Stimulated activated CD4-positive, alpha-beta T cell treated with anti-CD3 and anti-CD28 coated beads, Interleukin-2, amount 100 ng/mL, for 4 hours (primary cell): ENCODE measurements at places on chromosomes 4 and X.

- DNase-seq: no peak
Observed at GRCh38 chr4:1902243-1902642, 31.1 kb downstream of the NSD2 start.

GRCh38 chrX:87636533-87636932, 118.9 kb downstream of the KLHL4 start:
- DNase-seq: no peak

DNA sequence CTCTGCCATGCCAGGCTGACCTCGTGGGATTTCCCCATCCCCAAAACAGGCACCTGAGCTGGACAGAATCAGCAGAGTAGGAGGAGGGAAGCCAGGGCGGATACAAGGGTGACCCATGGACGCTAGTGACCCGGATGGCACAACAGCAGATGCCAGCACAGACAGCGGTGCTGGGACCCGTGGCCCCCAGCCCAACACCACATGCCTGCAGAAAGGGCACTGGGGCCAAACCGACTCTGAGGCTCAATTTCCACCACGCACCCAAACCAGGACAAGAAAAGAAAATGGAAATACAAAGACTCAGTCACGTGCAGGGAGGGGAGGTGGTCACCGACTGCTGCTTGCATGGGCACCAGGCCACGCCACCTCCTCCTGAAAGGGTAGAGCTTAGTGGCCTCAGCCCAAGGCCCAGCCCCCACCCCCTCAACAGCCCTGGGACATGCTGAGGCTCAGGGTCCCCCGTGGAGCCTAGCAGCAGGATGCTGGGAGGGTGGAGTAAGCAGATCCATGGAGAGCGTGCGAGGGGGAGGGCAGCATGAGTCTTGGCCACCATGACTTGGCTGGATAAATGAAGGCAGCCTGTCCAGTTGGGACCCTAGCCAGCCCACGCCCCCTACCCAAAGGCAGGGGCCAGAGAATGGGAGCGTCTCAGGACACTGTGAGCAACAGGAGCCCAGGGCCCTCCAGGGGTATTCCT, 47.7 kb downstream of the C4orf50 start:
- DNase-seq: no peak

- DNase-seq: no peak
Observed at GRCh38 chrX:107451731-107452130, 2.3 kb downstream of the FRMPD3 start.

DNA sequence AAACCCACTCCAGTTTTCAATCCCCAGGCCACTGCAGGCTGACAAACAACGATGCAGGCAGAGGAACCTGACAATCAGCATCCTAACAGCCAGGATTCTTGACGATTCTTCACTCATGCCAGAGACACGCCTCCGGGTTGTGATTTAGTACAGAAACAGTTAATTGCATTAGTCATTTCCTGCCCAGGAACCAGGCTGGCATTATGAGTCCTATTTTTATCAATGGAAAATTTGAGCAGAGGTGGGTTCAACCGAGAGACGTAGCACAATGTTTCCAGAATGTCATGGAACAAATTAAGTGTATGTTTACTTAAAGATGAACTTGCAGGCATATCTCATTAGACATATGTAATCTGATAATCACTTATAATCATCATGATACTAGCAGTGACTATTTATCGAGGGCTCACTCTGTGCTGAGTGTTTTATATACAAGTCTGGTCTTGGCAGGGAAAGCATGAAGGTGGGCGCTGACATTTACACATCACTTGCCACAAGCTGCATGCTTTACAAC, 159.7 kb downstream of the NSUN7 start:
- DNase-seq: peak; percentile 40

DNA sequence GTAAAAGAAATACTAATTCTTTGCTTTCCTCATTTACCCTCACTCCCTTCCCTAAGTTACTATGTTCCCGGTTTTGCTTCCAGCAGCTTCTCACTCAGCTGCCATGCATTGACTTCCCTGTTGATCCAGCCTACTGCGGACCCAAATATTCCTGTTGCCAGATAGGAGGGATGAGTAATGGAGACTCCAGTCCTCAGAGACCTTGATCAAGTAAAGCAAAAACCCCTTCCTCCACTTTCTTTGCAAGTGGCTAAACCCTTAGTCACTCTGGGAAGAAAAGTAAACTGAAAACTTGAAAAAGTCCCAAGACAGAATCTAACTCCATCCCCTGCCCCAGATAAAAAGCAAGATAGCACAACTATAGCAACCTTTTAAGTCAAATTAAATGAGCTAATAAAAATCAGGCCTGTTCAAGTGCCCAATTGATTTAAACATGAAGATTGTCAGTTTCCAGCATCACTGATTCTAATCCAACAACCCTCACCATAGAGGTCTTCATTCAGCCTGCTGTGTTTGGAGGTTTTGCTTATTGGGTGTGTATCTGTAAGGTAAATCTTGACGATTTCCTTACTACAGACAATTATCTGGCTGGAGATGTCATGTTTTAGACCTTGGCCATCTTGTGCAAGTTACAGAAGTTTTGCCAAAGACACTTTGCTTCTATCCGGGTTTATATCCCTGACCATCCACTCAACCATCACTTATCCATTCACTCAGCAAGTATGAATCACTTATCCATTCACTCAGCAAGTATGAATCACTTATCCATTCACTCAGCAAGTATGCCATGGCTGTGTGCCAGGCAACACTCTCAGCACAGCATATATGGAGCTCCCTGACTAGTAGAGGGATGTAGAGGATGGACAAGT, 17.6 kb downstream of the FGFBP1 start:
- no peak for DNase-seq

GRCh38 chr4:99088023-99088449, 552 bp downstream of the ADH5 start:
- no peak for DNase-seq

DNA sequence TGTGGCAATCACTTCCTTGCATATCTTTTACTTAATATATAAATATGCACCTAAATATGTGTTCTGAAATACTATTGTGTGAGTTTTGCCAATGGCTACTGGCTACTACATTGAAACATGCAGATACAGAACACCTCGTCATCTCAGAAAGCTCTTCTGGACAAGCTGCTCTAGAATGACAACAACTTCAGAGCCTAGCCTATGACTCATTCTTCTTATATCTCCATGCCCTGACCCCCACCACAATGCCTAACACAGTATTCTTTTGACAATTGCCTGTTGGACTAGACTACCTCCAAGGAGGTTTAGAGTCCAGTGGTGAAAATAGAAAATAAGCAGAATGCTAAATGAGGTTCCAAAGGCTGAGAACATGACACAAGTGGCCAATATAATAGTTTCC, 17.6 kb upstream of the DMP1 start:
- no peak for DNase-seq

GRCh38 chr4:168923526-168924194, 86.4 kb downstream of the CBR4 start:
- peak; percentile 33 for DNase-seq

GRCh38 chr4:145936142-145936996, 2.3 kb downstream of the ZNF827 start:
- peak; percentile 41 for DNase-seq

- no peak for DNase-seq
Observed at GRCh38 chrX:11480626-11481025, 185.1 kb downstream of the ARHGAP6 start.

DNA sequence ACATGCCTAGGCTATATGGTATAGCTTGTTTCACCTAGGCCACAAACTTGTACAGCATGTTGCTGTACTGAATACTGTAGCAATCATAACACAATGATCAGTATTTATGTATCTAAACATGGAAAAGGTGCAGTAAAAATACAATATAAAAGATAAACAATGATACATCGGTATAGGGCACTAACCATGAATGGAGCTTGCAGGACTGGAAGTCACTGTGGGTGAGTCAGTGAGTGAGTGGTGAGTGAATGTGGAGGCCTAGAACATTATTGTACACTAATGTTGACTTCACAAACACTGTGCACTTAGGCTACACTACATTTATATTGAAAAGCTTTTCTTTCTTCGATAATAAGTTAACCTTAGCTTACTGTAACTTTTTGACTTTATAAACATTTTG, 45.6 kb upstream of the ANK2 start:
- DNase-seq: no peak

- no peak for DNase-seq
Observed at GRCh38 chrX:11531226-11531625, 134.5 kb downstream of the ARHGAP6 start.

DNA sequence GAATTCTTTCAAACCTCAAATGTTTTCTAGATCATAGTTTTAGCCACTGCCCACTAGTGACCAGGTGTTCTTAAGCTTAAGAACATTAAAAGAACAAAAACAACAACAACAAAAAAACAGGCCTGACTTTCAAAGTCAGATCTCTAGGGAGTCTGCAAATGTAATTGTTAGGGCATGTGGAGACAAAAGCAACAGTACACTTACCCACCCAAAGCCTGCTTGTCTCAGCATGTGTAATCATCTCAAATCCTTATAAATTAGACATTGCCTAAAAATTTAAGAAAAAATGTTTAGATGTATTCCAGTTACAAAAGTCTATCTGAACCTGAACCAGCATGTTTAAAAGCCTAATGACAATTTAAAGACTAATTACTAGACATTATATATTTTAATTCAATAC, 79.9 kb downstream of the SLC7A11 start:
- DNase-seq: no peak

GRCh38 chr4:44869222-44869882, 143.0 kb upstream of the GNPDA2 start:
- DNase-seq: no peak

DNA sequence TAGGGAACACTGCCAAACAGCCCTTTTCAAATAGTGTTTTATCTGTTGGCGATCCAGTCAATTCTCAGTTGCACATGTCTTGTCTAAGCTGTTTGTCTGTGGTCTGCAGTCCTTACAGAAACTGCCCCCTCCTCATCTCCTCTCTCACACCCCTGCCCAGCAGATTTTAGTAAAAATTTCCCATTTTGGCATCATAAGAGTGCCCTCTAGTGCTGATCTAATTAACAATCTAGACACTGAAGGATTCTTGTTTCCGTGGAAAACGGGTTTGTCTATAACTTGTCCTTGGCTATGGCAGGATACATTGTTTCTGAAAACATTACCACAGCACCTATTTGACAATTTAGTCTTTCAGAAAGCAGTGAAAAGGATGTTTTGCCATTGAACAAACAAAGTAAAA, 227.2 kb upstream of the MBNL3 start:
- no peak for DNase-seq

- no peak for DNase-seq
Observed at GRCh38 chr4:26870576-26871262, 10.1 kb downstream of the STIM2 start.

DNA sequence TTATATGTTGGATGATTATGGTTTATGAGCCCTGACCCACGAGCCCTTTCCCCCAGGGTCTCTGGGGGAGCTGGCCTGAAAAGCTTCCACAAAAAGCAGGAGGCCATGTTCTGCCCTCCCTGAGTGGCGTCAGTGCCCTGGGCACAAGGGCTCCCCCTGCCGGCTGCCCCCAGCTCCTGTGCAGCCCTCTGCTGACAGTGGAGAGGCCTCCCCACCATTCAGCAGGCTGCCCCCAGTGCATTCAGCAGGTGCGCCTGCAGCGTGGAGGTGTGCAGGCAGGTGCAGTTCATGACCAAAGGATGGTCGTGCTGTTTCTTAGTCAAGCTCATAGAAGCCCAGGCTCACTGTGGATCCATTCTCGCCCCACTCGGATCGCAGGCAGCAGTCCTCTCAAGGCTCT, 12.5 kb upstream of the S100P start:
- no peak for DNase-seq

GRCh38 chr4:127055357-127055756, 577.4 kb upstream of the INTU start:
- no peak for DNase-seq

GRCh38 chr4:103067841-103068547, 8.6 kb downstream of the SLC9B2 start:
- DNase-seq: no peak

- no peak for DNase-seq
Observed at GRCh38 chr4:159516556-159517140, 413.8 kb downstream of the RAPGEF2 start.

- DNase-seq: no peak
Observed at GRCh38 chr4:19256823-19257222, 994.9 kb upstream of the SLIT2 start.

DNA sequence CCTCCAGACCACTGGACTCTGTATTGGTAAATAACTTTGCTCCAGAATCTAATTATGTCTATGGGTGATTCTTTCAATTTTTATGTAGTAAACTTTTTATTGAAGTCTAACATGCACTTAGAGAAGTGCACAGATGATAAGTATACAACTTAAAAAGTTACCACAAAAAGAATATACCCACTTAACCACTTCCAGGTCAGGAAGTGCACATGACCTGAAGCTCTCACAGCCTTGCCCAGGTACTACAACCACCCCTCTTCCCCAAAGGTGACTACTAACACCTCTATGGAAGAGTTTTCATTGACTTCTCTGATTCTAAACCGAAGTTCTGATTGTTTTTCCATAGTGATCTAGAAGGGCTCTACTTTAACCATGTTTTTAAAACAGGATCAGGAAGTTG, 43.6 kb upstream of the SPRY1 start:
- no peak for DNase-seq

DNA sequence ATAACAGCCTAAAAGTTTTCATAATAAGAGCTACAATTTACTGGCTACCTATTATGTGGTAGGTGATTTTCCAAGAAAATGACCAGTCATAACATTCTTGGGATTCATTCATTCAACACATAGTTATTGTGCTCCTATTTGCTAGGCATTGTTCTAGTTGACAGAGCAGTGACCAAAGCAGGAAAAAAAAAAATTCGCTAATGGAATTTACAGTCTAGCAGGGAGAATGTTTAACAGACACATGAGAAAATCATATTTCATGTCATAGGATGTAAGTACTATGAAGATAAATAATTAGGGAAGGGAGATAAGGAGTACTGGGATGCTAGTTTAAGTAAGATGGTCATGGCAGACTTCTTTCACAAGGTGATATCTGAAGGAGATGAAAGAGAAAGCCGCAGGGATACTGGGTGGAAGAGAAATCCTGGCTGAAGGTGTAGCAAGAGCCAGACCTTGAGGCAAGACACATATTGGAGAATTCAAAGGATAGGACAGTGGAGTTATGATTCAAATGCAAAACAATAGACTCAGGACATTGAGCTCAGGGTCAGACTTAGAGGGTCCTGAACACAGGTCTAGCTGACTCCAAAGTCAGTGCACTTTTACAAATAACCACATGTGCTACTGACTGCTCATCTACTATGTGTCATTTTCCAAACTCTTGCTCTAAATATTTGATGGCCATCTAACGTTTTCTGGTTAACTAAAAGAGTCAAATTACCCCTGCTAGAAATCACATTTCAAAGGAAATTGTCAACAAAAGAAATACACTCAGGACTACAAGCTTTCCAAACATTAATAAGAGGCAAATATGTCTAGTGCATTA, 20.4 kb downstream of the SPCS3 start:
- DNase-seq: no peak

- DNase-seq: no peak
Observed at GRCh38 chr4:13982010-13982409, 354.5 kb upstream of the BOD1L1 start.

GRCh38 chr4:5804656-5805055, 88.2 kb downstream of the CRMP1 start:
- no peak for DNase-seq

DNA sequence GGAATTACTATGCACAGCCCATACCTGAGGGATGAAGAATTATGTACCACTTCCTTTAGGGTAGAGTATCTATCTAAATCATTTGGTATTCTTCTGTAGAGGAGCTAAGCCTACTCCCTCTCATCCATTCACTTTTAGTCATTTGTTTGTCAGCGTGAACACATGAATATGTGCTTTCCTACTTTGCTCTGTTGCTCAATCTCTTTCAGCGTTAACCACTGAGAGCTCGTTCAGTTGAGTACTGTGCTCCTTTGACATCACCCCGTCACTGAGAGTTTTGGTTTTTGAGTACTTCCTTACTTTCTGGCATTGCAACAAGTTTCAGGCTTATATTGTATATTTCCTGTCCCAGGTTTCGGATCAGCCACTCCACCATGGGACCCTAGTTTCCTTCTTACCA, 700.6 kb downstream of the NLGN4X start:
- no peak for DNase-seq
